ENCODE measurements at places on chromosomes 16 and 17. TPM values are rescaled to one million over a fixed set of nuclear protein-coding genes. Genes with fewer than 3 reads are reported as not detected.

DNA sequence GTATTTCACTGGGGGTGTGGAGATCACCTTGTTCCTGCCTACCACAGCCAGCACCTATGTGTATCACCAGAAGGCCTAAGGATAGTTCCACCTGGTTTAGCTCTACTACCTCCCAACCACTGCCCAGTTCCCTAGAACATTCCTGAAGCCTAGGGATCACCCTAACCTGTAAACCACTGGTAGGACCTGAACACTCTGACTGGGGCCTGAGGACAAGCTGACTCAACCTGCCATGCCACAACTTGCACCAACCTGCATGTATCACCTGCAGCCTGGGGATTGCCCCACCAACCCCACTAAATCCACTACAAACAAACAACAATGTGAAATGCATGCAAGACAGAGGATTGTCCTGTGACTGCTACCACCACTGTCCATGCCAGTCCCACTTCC, 128.1 kb downstream of the KIF2B start:
- no peak for DNase-seq

OTOP2 gene
- total RNA-seq, result not detected

C17orf78 gene
- total RNA-seq, result not detected

DNA sequence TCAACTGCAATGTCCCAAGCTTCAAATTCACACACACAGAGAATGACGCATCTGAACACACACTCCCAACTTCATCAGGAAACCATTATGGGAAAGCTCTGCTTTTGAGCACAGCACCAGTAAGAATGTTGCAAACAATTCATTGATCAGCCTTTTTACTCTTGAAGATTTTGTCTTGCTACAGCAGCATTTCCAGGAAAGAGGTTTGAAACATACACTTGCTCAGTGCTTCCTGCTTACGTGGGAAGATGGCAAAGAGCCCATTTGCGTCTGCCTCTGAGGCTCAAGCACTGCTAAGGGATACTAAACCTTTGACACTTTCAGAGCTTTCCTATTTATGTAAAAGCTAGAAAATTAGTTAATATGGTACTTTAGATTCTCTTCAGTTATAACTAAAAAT, 77.2 kb upstream of the MON1B start:
- no peak for DNase-seq

GRCh38 chr16:84047206-84047605, 4.6 kb upstream of the SLC38A8 start:
- DNase-seq, result no peak

DNA sequence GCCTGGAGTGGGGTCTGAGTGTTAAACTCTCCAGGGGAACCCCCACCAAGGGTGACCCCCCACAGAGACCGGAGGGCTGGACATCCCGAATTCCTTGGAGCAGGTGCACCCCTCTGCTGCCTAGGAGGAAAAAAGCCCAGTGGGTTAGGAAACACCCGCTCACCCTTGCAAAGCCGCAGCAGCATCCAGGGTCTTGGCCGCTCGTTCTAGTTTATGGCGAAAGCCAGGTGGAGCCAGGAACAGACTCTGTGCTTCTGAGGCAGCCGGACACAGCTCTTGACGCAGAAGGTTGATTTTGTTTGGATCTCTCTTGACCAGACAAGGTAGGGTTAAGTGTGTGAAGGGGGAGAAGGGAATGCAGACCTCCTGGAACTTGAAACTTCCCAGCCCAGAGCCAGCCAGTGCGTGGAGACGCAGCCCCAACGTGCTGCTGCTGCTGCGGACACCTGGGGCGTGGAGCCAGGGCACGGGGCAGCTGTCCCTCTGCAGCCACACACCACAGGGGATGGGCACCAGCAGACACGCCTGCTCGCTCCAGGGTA, 154.5 kb downstream of the LAT start:
- no peak for DNase-seq
